ENCODE measurements at places on chromosomes 2 and 18.

GRCh38 chr18:31741097-31741735 is 19.5 kb downstream of the SLC25A52 start:
- DNase-seq: peak; percentile 75

GRCh38 chr2:9950521-9951271 is 797 bp upstream of the GRHL1 start:
- DNase-seq: peak; percentile 56

- no peak for DNase-seq
Measured at GRCh38 chr18:26618135-26618534, 69.8 kb upstream of the KCTD1 start.

DNA sequence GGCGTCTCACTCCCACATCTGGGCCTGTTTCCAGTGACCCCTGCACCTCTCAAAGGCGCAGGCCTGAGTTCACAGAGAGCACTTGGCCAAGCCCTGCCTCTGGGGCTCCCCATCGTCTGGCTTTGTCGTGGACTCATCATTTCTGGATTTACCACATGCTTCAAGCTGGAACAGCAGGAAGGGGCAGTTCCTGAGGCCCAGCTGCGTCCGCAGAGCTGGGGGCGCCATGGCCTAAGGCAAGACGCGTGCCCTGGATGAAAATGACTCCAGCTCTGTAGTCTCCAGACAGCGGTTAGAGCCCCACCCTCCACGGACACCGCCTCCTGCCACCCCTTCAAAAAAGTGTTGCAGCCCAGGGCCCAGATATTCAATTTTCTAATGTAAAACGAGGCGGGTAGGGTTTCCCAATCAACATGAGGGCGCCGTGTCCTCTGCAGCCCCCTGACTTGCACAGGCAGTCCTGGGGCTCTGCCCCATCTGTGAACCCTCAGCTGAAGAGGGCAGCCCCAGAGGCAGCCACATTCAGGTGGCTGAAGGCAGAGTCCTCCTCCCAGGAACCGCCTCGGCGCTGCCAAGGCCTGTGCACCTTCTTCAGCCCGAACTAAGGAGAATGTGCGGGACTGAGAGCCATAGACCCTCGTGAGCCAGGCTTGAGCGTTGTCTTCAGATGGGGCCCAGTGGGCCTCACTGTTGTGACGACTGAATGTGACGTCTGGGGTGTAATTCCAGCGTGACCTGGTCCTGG is 85.5 kb downstream of the NFATC1 start:
- no peak for DNase-seq

- DNase-seq: no peak
Measured at GRCh38 chr18:473802-474201, 26.7 kb downstream of the COLEC12 start.

DNA sequence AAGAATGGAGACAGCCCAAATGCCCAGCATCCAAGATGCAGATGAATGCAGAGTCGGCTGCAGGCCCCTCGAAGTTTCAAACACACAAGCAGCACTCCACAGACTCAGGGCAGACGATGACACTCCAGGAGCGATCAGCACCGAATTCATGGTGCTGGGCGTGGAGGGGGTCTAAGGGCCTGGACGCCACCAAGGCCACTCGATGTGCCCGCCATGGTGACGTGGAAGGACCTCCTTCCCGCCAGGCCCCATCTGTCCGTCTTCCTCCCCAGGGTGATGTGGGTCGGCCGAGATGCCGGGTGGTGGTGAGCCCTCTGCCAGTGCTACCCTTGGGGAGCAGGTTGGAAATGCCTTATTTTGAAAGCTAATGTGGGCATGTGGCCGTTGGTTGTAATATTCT is 9.4 kb downstream of the KIF1A start:
- DNase-seq: peak; percentile 16

DNA sequence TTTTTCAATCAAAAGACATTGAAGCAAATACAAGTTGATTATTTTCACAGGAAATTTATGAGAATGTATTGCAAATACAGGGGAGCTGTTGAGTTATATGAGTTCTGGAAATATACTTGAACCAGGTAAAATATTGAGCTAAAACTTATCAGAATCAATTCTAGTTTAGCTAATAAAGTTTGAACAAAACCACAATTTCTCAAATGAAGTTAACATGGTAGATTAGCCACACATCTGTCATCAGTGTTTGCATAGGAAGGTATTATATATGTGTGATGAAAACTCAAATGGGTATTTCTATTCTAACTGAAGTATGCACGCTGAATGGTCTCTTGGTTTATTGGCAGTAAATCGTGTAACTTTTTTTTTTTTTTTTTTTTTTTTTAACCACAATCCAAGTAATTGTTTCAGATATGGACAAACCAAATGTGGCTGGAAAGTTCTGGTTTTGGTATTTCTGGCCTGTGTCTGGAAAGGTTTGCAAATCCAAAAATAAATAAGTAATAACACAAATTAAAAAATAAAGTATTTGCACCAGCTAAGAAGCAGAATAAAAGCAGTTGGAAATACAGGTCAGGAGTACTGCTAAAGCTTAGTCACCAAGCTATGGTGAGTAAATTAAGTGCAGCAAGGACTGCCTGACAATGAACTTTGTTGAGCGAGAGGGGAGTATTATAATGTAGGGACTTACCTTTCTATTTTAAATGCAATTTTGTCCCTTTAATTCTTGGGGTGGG is 479.1 kb upstream of the FANCL start:
- DNase-seq: no peak

GRCh38 chr2:19848029-19848750 is 53.6 kb downstream of the TTC32 start:
- no peak for DNase-seq

- DNase-seq: no peak
Measured at GRCh38 chr2:148887350-148888002, 12.4 kb downstream of the KIF5C start.

DNA sequence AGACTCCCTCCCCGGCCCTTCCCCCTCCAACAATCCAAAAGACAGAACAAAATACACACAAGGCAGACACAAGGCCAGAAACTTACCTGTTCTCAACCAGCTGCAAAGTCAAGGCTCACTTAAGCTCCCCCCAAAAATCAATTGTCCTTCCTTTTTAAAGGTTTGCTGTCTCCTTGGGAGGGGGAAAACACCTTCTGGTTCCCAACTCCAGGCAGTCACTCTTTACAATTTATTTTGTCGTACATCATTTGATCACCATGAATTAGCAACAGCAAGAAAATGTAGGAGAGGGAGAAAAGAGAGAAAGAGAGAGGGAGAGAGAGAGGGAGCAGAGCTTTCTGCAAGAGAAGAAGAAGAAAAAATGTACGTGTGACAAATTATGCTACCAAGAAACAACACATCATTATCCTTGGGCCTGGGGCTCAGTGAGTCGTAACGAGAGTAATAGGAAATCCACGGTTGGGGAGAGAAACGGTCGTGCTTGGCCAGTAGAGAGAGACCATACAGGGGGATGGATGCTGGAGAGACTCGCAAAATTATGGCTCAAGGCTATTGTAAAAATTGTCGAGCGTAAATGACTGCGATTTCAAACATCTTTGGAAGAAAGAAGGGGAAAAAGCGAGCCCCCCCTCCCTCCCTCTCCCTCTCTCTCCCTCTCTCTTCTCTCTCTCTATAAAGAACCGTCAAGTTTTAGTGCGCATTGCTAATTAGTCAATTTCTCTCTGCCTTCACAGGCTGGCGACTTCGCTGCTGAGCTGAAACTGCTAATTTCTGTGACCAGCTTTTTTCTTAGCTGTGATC is at the start of gene KLHL14:
Gene KLHL14, minus strand, starts transcription at position 443 of the 801 bp plus-strand sequence. CDS start 2,432 bp downstream, outside the sequence.
- DNase-seq: no peak

DNA sequence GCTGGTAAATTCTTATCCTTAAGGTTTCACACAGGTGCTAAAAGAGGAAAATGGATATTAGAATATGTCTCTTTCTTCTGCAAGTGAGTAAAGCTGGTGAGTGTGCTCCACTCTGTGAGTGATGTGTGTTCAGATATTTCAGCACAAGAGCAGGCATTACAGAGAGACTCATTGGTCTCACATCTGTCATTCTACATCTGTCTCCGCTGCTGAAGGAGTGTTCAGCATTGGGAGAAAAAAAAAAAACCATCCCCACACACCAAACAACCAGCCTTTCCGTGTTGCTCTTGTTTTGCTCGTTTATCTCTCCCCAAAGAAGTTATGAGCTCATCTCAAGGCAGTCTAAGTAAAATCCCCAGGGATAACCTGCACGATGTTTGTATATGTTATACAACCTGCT is 283.9 kb upstream of the SPHKAP start:
- DNase-seq: no peak
